Hematopoietic multipotent progenitor cell treated with erythropoietin and hydrocortisone succinate and interleukin-3 and kit ligand, for 15 days (in vitro differentiated cells): ENCODE measurements at places on chromosomes 1 and 21.

DNA sequence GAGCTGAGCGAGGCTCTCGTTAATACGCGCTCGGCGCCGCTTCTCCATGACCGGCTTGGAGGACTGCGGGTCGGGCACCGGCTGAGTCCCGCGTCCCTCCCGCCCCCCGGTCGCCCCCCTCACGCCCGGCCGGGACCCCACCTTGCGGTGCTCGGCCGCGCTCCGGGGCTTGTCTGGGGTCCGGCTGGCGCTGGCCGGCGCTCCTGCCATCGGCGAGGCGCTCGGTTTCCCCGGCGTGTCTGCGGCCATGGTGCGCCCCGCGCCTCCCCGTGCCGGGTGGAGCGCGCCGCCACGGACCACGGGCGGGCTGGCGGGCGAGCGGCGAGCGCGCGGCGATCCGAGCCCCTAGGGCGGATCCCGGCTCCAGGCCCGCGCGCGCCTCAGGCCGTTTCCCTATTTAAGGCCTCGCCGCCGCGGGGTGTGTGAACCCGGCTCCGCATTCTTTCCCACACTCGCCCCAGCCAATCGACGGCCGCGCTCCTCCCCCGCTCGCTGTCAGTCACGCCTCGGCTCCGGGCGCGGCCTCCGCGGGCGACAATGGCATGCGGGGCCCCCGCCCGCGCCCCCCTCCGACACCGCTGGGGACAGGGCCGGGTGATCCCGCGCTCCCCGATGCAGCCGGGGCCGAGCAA is at the start of gene HES4:
TSS of gene HES4 (minus strand) at position 373 of the 632 bp plus-strand sequence. CDS start at position 249, 124 bp downstream.
- DNase-seq, result no peak

- no peak for DNase-seq
Observed at GRCh38 chr21:42721341-42721824, 68.0 kb downstream of the PDE9A start.

DNA sequence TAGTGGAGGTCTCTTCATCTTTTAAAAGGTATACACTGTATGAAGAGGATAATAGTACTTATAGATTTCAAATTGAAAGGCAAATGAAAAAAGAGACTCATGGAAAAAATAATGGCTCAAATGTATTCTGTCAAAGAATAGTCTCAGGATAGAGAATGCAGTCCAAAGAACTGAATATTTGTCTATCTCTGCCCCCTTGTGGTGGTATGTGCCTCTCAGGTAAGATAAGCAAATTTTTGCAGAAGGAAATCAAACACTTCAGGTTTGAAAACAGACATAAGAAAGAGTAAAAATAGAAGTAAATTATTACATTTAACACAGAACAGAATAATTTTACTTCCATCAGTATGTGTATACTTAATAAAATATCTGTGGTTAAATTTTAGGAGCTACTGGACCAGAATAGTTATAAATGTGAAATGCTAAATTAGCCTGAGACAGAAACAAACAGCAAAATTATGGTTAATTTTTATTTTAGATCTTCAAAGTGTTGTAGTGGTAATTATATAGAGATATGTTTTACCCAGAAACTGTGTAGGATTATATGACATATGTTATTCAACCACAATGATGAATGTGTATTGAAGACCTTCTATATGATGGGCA is 164.4 kb upstream of the PALMD start:
- DNase-seq, result peak; percentile 9

DNA sequence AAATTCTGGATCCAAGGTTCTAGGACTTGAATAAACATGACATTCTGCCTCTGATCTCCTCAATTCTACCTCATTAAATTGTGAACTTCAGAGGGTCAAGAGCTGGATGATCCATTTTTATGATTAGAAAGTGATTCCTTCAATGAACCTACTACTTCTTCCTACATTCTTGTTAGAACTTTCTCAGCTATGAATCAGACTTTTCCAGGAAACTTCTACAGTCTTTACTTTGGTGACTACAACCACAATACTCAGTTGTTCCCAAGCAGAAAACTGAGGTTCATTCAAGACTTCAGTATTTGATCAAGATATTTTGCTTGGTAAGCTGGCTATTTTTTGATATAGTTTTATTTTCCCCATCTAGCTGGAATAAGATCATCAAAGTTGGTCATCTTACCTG is 51.4 kb downstream of the CDC7 start:
- no peak for DNase-seq

DNA sequence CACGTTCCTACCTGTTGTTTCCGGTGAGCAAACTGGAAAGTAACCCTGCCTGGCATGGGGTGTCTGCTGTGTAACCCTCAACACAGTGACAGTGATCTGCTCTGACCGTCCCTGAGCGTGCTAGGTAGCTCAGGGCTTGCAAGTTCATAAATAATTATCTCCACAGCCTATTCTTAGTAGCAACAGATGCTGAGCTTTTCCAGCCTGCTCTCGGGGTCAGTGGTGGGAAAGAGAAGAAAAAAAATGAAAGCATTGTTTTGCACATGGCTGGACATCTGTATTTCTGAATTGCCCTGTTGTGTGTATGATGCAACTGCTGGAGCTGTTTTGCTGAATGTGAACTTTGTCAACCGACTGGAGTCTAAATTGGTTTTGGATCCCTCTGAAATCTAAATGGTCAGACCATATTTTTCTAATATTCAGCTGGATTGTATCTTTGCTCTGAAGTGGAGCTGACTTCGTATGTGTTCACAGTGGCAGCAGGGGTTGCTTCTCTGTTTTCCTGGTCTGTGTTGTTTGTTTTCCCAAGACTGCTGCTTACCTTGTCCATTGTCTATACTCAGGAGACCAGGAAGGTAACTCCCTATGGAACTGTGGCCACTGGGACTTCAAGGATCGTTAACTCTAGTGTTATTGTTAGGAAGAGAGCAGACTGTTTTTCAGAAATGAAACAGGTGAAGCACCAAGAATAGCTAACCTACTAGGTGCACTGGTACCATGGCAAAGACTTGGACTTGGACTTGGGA is 27.0 kb downstream of the TGFB2 start:
- DNase-seq, result no peak
